ENCODE measurements at places on chromosomes 3 and 15.

DNA sequence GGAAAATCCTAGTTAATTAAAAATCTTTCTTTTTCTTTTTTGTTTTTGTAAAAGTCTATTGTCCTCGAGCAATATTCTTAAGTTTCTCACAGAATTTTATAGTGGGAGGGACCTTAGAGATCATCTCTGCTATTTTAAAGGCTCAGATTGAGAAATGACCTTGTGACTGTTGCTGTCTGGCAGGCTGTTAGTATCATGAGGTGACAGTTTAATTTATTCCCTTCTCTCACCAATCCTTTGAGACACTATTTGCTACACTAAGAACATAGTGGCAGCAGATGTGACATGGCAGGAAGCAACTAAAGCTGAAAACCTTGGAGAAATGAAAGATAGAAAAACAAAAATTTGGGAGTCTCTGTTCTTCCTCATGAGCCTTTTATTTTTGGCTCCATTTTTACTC, 24.9 kb downstream of the APPL1 start:
- no peak for DNase-seq

- DNase-seq: no peak
These were observed 127.3 kb downstream of the RAP2B start for GRCh38 chr3:153289334-153289808.

DNA sequence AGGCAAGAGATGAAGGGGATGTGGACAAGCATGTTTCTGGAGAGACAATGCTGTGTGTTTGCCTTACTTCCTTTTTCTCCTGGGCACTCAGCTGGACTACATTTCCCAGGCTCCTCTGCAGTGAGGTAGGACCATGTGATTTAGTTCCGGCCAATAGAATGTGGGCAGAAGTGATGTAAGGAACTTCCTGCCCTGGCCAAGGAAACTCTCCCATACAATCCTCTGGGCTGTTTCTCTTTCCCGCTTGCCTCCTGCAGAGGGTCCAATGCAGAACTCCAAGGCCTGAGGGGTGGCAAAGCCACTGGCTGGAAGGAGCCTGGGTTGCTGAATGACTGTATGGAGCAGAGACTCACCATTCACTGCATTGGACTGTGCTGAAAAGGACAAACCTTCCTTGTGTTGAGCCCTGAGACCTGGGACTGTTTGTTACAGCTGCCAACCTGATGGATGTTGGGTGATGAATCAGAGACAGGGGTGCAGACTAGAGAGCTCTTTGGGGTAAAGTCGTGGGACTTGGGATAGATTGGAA, 82.7 kb upstream of the SLC6A6 start:
- peak; percentile 16 for DNase-seq

- DNase-seq: no peak
These were observed 246.1 kb upstream of the RASGRP1 start for GRCh38 chr15:38810686-38811085.

DNA sequence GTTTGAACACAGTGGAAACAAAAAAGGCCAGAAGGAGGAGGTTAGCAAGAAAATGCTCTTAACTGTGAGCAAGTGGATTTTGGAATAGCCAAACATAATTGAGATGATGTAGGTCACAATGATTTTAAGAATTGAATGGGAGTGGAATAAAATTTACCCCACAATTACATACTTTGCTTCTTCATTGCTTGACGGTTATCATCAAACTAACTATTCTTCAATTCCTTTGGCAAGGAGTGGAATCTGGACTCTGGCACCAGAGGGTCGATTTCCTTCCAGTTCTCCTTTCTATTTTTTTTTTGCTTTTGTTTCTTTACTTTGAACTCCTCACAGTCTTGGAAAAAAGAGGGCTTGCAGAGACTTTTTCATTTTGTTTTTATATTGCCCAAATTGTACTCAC, 634.5 kb upstream of the TGFBR2 start:
- no peak for DNase-seq

- no peak for DNase-seq
These were observed 81.7 kb upstream of the MYZAP start for GRCh38 chr15:57509965-57510364.

- DNase-seq: no peak
These were observed 65.8 kb upstream of the ICE2 start for GRCh38 chr15:60544581-60545264.
